ENCODE measurements at places on chromosomes 3 and 15. TPM values are rescaled to one million over a fixed set of nuclear protein-coding genes. Genes with fewer than 3 reads are reported as not detected.

Gene SRGAP3
- total RNA-seq = 10.1 TPM

Gene GALNT15
- total RNA-seq = 1.3 TPM

Gene ZMYND10
- total RNA-seq = 0.35 TPM

Gene IL20RB
- 0.70 TPM for total RNA-seq

All from cardiac septum (tissue), 1 donor.